AG04450 (cell line): ENCODE measurements at places on chromosomes 7 and 10. TPM values are rescaled to one million over a fixed set of nuclear protein-coding genes. Genes with fewer than 3 reads are reported as not detected.

DNA sequence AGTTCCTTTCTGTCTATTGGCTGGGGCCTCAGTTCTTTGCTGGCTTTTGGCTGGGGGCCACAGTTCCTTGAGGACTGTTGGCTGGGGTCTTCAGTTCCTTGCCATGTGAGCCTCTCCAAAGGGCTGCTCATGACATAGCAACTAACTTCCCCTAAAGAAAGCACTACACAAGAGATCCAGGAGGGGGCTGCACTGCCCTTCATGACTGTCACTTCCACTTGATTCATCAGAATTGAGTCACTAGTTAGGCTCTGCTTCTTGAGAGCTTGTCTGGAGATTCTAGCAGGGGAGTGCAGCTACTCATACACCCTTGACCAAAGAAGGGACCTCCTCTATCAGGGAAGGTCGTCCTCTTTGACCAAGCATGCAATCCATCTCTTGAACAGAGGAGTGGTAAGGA, 38.0 kb upstream of the MKX start:
- peak; percentile 11 for DNase-seq

DNA sequence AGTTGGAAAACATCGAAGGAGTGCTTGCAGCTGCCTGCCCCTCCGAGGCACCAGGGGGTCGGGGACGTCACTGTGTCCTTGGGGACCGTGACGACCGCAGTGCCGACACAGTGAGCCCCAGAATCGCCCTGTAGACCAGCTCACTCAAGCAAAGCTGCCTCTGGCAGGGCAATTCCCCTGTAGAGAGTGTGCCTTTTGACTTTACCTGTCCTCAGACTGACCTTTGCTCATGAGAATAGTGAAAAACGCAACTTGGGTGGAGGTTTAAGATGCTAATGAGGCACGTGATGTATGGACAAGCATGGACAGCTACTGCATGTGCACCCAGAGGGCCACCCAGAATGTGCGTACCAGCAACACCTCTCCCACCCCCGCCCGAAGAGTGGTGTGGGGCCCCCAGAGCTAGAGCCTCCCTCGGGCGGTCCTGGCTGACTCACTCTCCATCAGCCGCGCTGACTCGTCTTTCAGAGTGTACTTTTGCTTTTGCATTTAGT, 271.9 kb downstream of the ADARB2 start:
- no peak for DNase-seq

DNA sequence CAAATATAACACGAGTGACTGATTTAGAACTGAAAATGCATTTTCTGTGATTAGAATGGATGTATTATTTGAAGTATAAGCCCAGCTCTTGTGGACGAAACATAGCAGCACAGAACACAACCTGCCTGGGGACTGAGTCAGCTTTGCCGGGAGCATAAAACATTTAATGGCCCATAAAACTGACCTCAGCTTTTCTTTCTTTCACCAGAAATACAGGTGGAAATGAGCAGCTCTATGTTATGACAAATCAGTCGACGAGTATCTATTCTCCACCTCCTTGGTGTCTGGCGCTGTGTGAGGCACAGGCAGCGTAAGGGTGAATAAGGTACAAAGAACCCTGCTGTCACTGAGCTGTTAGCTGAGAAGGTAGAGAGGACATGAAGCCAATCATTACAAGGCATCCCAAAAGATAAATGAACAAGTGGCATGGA, 471.6 kb upstream of the AKR1E2 start:
- no peak for DNase-seq

GRCh38 chr10:47175181-47176123, 124.5 kb upstream of the GDF10 start:
- DNase-seq = no peak

The MYH16 gene
- polyA plus RNA-seq = not detected in 2 replicates

The NUTM2E gene
- polyA plus RNA-seq = 0.07 and 0.09 TPM in 2 replicates

DNA sequence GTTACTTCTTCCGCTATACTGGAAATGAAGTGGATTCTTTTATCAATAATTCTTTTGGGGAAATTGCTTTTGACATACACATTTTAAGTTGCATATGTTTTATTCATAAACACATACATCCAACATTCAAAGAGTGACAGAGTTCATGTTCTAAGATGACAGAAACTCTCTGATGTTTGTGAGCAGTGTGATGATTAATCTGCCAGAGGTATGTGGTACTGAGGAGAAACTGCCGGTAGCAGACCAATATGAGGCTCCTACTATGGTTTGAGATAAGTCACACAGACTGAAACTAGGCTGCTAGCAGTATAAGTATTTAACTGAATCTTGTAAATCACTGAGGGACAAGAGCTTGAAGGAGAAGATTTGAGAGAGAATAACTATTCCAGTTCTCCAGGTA, 524.1 kb upstream of the SEMA3D start:
- no peak for DNase-seq

GRCh38 chr10:105017116-105017515, 376.0 kb downstream of the SORCS3 start:
- no peak for DNase-seq

DNA sequence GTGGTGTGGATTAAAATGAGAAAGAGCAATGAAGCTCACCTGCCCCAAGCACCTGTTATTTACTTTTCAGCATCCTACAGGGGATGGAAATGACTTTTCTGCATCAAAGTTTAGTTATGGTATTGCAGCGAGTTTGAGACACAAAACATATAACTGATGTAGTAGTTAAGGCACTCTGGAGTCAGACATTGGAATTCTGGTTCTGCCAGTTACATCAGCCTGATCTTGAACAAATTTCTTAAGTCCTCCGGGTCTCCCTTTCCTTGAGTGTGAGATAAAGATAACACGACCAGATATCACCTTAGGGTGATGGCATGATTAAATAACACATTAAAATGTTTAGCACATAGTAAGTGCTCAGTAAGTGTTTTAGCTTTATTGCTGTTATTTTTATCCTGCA, 97.4 kb downstream of the ATXN7L1 start:
- no peak for DNase-seq

The AKR1D1 gene
- polyA plus RNA-seq = not detected in 2 replicates

The ARID5B gene
- 132 and 137 TPM in 2 replicates for polyA plus RNA-seq

GRCh38 chr10:124701881-124702656, 42.1 kb downstream of the FAM53B start:
- DNase-seq = no peak

DNA sequence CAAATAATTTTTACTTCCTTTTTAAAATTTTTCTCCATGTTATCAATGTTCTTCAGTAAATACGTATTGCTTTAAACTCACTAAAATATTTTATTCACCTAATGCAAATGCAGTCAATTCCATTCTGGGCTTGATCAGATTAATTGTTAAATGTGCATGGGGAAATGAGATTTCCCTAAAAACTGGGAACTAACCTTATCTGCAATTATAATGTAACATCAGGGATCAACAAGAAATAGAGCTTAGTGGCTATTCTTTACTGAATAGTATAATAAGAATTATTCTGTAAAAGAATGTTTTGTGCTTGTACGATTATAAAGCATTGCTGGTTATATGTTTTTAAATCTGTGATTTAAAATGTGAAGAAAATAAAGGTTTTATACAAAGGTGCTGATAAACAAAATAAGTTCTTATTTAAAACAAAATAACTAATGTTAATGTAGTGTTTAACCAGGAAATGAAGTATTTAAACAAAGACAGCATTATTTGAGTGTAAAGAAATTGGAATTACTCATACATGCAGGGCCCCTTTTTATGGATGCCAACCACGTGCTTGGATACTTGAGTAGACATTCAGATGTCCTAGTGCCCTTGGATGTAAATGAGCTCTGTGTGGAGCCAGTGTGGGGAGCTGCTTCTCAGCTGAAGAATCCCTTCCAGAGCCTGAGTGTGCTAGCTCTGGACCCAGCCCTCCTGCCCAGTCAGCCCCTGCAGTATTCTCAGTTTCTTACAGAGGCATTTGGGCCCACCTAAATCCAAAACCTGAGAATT, 84.2 kb downstream of the REEP3 start:
- DNase-seq = no peak

The CCDC146 gene
- polyA plus RNA-seq = 8.8 and 9.0 TPM in 2 replicates

The NANOS1 gene
- 0.58 and 0.95 TPM in 2 replicates for polyA plus RNA-seq

- no peak for DNase-seq
Observed at GRCh38 chr7:57344957-57345356, 105.0 kb upstream of the ZNF716 start.

DNA sequence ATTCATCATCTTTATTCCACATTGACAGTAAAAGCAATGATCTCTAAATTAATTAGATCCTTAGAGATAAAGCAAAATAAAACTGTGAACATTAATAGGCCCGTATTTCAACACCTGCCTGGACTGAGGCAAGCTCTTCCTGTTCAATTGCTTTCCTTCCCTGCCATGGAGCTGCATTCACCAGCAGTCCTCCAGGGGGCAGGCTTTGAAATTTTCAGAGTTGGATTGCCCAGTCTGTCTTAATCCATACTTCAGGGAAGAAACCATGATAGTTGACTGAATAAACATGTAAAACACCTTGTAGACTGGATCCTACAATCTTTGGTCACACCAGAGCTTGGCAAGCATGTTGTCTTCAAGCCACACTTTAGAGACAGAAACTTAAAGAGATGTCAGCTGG, 936.6 kb downstream of the NRG3 start:
- DNase-seq = no peak

GRCh38 chr7:155244675-155245074, 53.0 kb upstream of the INSIG1 start:
- DNase-seq = no peak

The MET gene
- 15.5 and 20.8 TPM in 2 replicates for polyA plus RNA-seq

The TMEM229A gene
- not detected in 2 replicates for polyA plus RNA-seq

GRCh38 chr10:31274310-31274709, 44.7 kb upstream of the ZEB1 start:
- DNase-seq = no peak

- no peak for DNase-seq
Observed at GRCh38 chr10:106189292-106189691, 975.2 kb downstream of the SORCS1 start.

DNA sequence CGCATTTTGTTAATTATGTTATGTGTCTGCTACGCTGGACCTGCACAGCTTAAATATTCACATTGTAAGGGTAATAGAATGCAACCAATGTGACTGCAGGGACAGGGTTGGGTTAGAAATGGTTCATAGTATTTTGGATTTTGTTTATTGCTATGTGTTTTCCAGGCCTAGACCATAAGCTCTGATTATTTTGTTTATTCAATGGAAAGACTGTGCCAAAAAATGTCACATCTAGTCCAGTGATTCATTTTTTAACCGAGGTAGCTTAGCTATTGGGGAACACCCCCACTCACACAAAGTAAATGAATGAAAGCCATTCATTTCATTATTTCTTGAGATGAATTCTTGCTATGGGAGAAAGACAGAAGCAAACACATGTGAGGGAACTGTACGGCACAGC, 516.5 kb upstream of the ANKRD30A start:
- DNase-seq = no peak

DNA sequence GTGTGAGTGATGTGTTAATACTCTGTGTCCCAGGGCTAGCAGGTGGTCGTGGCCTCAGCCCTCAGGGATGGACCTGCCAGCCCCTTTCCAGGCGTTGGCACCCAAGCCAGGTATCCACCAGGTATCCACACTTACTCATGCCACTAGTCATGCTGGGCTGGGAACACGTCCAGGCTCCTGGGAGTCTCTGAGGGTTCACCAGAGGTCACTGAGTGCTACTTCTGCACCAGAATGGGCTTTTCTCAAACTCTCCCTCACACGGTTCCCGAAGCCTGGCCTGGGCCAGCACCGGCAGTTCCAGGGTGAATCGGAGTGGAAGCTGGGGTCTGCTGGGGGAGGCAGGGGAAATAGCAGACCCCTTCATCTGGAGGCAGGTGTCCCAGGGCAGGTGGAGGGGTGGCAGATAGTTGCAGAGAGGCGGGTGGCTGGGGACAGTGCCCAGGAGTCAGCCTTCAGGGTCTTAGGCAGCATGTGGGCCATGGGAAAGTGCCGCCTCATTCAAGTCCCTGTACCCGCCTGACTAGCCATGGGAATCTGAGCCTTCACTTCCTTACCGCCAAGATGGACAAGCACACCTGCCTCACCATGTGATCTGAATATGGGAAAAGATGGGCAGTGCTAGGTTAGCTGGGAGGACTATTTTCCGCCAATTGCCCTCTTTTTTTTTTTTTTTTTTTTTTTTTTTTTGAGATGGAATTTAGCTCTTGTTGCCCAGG, 95.5 kb upstream of the GTF2I start:
- DNase-seq = no peak

The HIF1AN gene
- polyA plus RNA-seq = 29.7 and 31.0 TPM in 2 replicates

The SPDYE2B gene
- not detected in 2 replicates for polyA plus RNA-seq

GRCh38 chr10:86614853-86615252, 39.5 kb upstream of the OPN4 start:
- no peak for DNase-seq

The LRRC61 gene
- 0.17 and 0.57 TPM in 2 replicates for polyA plus RNA-seq

GRCh38 chr7:40551685-40552576, 417.1 kb downstream of the SUGCT start:
- no peak for DNase-seq

DNA sequence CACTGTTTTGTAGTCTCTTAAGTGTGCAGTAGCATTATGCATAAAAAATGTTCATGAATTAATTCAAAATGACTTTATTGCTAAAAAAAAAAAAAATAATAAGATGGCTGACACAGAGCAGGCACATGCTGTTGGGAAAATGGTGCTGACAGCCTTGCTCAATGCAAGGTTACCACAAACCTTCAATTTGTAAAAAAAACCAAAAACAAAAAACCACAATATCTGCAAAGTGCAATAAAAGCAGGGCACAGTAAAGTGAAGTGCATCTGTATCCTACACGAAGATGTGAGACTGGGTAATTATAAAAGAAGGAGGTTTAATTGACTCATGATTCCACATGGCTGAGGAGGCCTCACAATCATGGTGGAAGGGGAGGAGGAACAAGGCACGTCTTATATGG, 185.8 kb downstream of the USP6NL start:
- no peak for DNase-seq

- DNase-seq = no peak
Observed at GRCh38 chr7:24898691-24899090, 81.3 kb downstream of the OSBPL3 start.

The CLCN1 gene
- not detected in 2 replicates for polyA plus RNA-seq

- no peak for DNase-seq
Observed at GRCh38 chr7:13988731-13989125, 738 bp downstream of the ETV1 start.

DNA sequence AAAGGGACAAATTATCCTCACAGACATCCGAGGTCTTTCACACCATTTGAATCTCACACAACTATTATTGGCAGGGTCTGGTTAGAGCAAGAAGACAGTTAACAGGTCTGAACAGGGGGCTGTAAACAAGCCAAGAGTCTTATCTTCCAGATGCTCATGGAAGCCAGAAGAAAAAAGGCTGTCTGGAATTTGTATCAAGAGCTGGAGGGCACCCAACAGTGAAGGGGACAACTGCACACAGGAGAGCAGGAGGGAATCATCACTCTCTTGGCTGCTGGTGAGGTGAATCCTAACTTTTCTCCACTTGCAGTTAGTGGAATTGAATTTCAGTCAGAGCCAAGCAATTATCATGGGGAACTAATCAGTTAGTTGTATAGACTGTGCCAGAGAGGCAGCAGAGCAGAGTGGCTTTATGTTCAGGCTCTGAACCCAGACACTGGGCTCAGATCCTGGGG, 880.2 kb upstream of the AUTS2 start:
- DNase-seq = no peak
